Fibroblast of upper back skin (primary cell): ENCODE measurements at places on chromosomes 16 and 17.

DNA sequence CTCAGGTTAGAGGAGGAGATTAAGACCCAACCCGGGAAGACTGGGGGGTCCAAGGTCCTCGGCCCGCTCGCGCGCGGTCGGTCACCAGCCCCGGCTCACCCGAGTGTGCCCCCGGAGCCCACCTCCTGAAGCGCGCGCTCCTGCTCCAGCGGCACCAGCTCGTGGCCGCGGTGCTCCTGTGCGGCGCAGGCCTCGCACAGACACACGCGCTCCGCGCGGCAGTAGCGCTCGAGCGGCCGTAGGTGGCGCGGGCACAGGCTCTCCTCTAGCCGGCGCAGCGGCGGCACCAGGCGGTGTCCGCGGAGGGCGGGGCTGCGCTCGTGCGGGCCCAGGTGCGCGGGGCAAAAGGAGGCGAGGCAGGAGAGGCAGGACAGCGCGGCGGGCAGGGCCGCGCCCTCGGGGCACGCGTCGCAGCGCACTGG lies 618 bp downstream of the TRIM47 start:
- DNase-seq: peak; percentile 37

DNA sequence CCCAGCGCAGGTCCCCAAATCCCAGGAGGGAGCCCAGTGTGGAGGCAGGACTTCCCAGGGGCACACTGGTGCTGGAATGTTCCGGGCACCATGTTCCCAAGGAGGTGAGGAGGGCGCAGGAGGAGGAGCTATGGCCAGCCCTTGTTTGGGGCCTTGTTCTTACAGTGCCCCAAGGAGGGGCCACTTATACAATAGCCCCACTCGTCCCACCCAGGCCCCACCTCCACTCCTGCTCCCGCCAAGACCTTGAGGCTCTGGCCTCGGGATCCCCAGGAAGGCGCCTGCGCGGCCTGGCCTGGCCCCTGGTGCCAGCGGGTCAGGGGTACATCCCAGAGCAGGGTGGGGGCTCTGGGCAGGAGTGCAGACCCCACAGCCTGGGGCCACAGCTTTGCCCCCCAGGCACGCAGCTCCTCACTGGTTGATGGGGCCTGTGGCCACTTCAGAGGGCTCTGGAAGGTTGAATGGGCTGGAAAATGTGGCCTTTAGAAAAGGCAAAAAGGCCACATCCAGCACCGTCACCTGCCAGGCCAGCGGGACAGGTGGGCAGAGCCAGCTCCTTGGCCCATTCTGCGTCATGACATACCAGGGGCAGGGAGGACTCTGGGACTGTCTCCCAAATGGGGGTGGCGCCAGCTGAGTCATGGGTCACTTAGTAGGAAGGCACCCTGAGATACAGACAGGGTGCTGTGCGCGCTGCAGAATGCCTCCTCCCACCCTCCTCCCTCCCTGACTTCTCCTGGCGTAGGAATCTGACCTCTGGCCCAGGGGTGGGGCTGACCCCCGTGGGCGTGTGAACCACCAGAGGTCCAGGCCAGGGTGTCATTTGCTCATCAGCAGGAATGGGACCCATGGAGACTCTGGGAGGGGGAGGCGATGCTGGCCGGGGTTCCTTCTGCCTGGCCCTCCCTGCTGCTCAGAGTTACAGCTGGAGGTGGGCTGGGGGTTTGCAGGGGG lies 32.3 kb upstream of the PVALEF start:
- no peak for DNase-seq

DNA sequence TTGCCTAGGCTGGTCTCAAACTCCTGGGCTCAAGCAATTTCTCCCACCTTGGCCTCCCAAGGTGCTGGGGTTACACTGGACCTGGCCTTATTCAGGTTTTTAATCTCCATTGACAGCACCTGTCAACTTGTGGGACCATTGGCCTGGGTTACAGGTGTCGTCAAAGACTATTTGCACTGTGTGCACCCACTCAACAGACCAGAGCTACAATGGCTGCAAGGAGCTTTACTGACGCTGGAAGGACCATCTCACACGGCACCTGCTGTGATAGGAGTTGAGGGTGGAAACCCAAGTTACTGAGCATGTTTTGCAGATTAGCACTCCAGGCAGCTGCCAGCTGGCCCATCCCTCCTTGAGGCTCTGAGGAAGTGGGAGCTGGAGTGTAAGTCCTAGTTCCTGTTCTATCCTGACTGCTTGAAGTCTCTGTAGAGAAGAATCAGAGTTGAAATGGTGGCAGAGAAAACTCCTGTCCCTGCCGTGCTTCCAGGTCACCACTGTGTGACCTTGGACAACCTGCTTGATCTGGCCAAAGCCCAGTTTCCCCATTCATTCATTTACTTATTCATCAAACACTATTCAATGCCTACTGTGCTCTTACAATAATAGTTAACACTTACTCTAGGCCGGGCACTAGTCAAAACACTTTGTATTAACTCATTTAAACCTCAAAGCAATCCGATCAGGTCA lies 42.4 kb upstream of the LONP2 start:
- no peak for DNase-seq

DNA sequence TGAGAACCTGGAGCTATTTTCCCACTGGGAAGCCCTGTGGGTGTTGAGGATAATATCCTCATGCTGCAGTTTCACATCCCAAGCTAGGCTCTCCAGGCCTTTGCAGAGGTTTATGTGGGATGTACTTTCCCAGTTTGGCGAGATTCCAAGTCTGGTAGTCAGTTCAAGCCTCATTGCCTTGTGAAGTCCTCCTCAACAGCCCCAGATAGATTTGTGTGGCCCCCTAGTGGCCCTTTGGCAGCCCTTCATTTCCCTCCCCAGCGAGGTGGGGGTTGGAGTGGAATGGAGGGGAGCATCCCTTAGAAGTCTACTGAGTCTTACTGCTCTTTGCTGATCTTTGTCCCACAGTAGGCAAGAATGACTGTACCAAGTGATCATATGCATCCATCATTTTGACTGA lies 137.9 kb downstream of the CDH11 start:
- peak; percentile 94 for DNase-seq

GRCh38 chr16:83651871-83652270 lies 155.9 kb upstream of the HSBP1 start:
- no peak for DNase-seq

DNA sequence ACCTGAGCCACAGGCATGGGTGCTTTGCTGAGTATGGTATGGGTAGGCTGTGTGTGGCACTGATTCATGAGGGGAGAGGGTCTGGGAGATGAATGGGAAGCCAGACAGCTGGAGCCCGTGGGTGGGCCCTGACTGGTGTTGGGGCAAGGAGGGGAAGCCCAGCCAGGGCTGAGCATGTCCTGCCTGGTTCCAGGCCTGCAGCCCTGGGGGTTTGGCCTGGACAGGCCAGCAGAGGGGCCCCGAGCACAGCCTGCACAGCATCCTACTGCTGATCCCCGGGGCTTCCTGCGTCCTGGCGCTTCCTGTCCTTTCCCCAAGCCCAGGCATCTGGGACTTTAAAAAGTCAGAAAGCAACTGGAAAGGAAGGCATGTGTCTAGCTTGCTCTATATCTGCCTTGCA lies 4.6 kb upstream of the MVD start:
- no peak for DNase-seq

DNA sequence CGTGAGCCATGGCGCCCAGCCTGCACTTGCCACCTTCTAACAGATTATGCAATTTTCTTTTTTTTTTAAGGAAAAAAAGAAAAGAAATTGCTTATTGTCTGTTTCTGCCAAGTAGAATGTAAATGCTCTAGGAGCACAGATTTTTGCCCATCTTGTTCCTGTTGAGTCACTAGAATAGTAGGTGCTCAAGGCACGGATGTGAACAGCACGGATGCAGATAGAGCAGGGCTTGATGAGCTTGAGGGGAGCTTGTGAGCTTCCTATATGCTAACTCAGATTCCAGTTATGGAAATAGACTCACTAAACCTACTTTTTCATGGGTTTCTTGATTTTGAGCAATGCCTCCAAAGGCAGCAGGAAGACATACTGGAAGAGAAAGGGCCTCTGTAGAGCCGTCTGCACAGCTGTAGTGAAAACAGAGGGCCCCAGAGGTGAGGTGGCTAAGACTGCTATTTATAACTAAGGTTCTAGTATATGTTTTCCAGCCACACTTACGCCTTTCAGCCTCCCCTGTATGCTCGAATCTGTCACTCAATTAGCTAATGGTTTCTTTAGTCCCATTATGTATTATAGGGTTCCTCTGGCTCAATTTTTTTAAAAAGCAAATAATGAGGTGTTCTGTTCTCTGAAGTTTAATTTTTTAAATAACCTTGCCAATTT lies 72.8 kb downstream of the WWP2 start:
- DNase-seq: no peak

DNA sequence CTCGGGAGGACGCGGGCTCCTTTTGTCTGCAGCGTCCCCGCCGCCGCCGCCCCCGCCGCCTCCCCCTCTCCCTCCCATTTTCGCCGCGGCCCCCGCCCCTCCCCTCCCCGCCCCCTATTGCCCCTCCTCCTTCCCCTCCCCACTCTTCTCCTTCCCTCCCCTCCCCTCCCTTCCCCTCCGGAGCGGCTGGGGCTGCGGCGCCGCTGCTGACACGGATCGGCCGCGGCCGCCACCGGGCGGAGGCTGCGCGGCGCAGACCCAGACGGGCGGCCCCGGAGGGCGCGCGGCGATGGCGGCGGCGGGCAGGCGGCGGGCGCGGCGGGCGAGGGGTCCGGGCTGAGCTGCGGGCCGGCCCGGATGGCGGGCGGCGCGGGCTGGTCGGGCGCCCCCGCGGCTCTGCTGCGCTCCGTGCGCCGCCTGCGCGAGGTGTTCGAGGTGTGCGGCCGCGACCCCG lies at the start of gene RAB11FIP4:
TSS of gene RAB11FIP4 (plus strand) at position 180 of the 454 bp plus-strand sequence. CDS start at position 358, 178 bp downstream.
- peak; percentile 26 for DNase-seq

DNA sequence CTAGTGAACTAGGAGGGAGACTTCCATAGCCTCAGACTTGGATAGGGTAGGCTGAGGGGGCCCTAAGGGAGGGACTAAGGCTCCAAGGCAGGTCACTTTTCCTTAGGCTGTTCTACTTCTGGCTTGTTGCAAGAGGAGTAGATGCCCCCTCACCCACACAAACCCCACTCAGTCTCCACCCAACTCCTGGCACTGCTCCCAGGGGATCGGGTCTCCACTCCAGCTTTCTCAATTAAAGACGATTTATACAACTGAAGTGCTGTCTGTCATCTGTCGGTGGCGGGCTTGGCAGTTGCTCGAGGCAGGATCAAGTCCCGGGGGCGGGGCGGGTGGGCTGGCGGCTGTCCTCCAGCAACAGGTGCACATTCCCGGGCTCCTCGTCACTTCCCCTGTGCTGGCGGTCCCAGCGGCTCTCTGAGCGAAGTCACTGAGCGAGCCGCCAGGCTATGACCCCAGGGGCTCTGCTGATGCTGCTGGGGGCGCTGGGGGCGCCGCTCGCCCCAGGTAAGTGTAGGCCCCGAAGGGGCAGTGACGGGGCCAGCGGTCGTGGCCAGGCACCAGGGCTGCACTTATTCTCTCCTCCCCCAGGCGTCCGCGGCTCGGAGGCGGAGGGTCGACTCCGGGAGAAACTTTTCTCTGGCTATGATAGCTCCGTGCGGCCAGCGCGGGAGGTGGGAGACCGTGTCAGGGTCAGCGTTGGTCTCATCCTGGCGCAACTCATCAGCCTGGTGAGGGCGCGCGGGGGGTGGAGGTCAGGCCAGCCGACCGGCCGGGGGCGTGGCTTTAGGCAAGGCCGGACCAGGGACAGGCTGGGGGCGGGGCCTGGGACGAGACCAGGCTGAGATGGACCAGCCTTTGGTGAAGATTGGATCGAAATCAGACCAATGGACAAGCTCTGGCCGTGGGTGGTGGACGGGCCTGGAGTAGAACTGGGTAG lies at the start of gene CHRNB1:
TSS of gene CHRNB1 (plus strand) at position 380 of the 937 bp plus-strand sequence. CDS start at position 447, 67 bp downstream.
- no peak for DNase-seq

DNA sequence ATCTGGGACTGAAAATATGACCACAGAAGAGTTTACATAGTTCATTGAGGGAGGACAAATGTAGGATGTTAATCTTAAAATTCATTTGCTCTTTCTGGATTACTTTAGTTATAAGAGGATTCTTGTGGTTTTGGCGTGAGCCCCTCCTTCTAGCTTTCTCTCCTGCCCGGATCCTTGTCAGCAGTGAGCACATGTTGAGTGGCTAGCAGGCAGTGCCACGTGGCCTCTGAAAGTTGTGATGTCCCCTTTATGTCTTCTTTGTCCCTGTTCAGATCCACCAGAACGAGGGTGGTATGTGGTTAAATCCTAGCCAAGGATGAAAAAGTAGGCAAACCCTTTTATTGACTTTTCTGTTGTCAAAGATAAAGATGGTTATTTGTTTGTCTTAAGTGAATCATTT lies 83.8 kb downstream of the GNAO1 start:
- DNase-seq: peak; percentile 42

GRCh38 chr16:27427538-27427937 lies 25.6 kb downstream of the IL21R start:
- DNase-seq: no peak

DNA sequence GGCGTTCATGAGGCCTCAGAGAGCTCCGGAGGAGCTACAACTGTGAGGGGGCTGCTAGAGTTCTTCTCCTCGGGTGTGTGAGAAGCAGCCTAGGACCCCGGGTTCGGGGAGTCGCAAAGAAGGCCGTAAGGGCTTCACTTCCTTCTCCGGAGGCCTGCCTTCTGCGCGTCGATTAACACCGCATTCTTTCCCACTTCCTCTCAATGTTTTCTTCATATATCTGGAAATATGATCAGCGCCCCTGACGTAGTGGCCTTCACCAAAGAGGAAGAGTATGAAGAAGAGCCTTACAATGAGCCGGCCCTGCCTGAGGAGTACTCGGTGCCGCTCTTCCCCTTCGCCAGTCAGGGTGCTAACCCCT lies 449 bp downstream of the SMCR8 start:
- DNase-seq: no peak

DNA sequence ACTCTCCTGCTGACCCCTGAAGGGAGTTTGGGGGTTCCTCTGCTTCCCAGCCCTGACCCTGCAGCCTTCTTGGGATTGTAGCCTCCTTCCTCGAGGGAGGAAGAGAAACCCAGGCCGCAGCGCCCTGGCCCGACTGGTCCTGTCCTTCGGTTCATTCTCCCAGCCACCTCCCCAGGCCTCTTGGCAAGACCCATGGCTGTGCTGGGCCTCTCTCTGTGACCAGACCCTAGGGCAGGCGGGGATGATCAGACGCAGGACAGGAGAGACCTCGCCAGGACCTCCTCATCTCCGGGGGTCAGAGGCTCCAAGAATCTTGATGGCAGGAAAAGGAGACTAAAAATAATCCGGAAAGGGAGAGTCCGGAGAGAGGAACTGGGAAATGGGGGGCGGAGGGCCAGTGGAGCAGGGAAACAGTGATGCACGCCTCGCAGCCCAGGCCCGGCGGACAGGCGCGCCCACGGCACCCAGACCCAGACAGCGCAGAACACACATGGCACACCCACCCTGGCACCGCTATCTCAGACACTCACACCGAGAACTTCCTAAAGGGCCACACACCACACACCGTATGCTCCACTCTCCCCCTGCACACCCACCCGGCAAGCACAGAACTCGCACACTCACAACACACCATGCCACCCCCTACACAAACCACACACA lies 1.2 kb downstream of the ARHGEF15 start:
- no peak for DNase-seq

- DNase-seq: peak; percentile 68
Observed at GRCh38 chr17:13931111-13931526, 138.2 kb upstream of the COX10 start.

DNA sequence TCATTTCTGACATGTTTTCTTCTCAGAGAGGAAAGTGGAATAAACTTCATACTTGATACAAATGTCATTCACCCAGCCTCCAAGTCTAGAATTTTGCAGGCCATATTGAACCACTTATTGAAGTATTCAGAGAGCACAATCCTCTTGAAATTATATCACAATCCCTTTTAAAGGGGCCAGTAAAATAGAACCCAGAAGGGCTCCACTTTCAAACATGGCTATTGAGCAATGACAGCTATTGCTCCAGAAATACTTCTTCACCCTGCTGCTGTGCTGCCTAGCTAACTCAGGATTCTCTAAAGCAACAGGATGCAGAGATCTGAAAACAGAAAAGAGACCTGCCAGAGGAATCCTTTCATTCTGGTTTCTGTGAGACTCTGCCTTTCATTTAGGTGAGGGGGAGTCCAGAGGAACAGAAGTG lies 275.0 kb upstream of the CDH5 start:
- DNase-seq: peak; percentile 73

GRCh38 chr16:46774743-46775177 lies 26.6 kb upstream of the MYLK3 start:
- no peak for DNase-seq
